ENCODE measurements at places on chromosomes 2 and 18.

- DNase-seq, result no peak
These were observed 2.4 kb upstream of the STK11IP start for GRCh38 chr2:219595256-219595655.

- no peak for DNase-seq
These were observed 38.0 kb downstream of the APOB start for GRCh38 chr2:21005700-21006422.

DNA sequence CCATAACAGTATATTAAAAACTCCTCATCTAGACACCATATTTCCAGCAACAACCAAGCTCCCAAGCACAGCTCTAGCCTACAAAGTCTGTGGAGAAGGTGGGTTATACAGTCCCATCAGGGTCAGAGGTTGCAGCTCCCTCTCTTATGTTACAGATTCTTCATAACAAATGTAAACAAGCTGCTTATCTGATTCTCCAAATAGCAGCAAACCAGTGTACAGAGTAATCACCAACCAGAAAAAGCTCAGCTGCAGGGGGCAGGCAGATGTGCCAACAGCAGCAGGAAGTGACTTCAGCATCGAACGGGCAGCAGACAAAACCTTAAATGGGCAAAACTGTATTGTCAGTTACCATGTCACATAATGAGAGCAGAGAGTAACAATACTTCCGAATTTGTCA, 52.9 kb upstream of the NABP1 start:
- peak; percentile 56 for DNase-seq

DNA sequence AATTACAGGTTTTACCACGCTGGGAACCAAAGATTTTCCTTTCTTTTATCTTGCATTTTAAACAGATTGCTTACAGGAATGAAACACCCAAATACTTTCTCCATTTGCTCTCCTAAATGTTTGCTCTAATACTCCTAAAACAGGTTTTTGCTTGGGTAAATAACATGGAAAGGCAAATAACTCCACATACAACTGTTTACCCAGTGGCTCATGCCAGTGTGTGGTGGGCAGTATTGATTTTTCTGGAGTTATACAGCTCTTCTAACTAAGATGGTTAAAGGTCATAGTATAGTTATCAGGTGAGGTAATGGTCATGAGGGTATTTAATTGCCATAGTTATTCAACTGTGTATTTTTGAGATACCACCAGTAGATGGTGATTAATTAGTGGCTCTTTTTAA, 61.2 kb upstream of the RAB27B start:
- peak; percentile 90 for DNase-seq

GRCh38 chr2:28752631-28753376, 1.2 kb downstream of the PPP1CB start:
- peak; percentile 30 for DNase-seq

DNA sequence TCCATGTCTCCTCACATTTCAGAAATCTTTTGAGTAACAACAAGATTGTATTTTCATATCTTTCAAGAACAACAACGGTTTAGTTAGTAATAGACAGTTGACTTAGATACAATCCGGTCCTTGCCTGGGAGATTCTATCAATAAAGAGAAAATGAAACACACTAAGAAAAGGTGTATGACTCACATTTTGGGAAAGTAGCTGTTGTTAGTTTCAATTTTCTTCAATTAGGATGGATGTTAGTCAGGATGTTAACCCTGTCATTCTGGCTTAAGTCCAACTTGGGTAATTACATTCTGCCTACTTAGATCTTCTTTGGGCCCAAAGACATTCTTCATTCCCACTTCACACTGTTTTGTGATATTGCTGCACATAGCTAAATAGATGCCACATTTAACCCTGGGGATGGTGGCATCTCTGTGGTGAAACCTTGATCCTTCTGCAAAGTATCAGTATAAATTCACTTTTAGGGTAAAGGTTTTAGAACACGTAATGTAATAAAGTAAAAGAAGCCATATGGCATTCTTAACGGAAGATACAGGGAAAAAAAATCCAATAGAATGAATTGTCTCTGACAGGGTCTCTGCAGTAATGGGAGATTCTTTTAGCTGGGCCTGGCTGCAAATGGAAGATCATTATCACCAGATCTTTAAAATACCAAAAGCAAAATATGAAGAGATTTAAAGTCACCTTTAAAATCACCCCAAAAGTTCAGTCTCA, 365.5 kb downstream of the FIGN start:
- DNase-seq, result no peak
